ENCODE measurements at places on chromosomes 16 and 17.

- DNase-seq, result no peak
These were observed 50.2 kb downstream of the SMG6 start for GRCh38 chr17:2253362-2253761.

- DNase-seq, result no peak
These were observed 13.4 kb downstream of the CD300E start for GRCh38 chr17:74610108-74610507.

GRCh38 chr17:78789149-78789662 is 7.1 kb upstream of the CYTH1 start:
- no peak for DNase-seq

DNA sequence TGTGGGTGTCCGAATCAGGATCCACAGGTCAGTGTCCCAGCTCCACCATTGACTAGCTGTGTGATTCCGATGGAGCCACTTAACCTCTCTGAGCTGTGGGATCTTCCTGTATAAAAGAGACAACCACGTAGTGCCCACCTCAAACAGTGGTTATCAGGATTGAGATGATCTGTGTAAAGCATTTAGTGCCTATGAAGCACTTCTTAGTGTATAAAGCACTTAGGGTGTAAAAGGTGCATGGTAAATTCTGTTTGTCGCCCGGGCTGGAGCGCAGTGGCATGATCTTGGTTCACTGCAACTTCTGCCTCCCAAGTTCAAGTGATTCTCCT is 95.2 kb downstream of the MARF1 start:
- no peak for DNase-seq
